ENCODE measurements at places on chromosomes 12 and 14.

- DNase-seq: no peak
Observed at GRCh38 chr12:55610598-55610997, 26.1 kb upstream of the OR10P1 start.

DNA sequence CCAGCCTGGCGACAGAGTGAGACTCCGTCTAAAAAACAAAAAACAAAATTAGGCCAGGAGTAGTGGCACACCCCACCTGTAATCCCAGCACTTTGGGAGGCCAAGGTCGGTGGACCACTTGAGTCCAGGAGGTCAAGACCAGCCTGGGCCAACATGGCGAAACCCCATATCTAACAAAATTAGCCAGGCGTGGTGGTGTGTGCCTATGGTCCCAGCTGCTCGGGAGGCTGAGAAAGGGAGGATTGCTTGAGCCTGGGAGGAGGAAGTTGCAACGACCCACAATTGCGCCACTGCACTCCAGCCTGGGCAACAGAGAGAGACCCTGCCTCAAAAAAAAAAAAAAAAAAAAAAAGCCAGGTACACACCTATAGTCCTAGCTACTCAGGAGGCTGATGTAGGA, 37.0 kb downstream of the KDM2B start:
- no peak for DNase-seq

DNA sequence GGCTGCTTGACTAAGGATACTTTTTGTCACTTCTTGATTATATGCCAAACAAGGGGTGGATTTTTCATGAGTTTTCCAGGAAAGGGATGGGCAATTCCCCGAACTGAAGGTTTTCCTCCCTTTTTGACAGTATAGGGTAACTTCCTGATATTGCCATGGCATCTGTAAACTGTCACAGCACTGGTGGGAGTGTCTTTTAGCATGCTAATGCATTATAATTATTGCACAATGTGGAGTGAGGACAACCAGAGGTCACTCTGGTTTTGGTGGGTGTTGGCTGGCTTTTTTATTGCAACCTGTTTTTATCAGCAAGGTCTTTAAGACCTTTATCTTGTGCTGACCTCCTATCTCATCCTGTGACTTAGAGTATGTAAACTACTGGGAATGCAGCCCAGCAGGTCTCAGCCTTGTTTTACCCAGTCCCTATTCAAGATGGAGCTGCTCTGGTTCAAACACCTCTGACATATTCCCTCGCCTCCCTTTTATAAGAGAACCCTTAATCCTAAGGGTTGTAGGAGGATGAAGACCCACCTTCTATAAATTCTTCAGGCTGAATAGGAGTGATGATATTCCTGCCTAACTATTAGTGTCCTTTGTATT, 471.2 kb downstream of the ATP23 start:
- no peak for DNase-seq

GRCh38 chr12:52022841-52023181, 16.1 kb downstream of the TAMALIN start:
- DNase-seq: no peak

DNA sequence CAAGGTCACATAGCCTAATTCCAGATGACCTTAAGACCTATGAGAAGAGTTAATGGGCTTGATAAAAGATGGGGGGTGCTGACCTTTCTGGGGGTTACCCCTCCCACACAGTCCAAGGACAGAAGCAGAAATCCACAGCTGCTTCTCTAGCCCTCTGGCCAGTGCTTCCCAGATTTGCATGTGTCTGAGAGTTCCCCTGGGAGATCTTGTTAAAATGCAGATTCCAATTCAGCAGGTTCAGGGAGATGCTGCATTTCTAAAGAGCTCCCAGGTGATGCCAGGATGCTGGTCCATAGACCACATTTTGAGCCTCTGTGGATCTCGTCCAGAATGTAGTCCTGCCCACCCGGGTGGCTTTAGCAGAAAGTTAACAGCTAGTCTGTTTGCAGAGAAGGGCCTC, 82.1 kb downstream of the WSCD2 start:
- DNase-seq: no peak

Data from hindlimb muscle (tissue), 1 donor.